ENCODE measurements at places on chromosomes 7 and 10.

- no peak for DNase-seq
Observed at GRCh38 chr10:47009215-47009838, 98.1 kb downstream of the PTPN20 start.

- DNase-seq: no peak
Observed at GRCh38 chr7:10724449-10724848, 249.2 kb upstream of the PHF14 start.

DNA sequence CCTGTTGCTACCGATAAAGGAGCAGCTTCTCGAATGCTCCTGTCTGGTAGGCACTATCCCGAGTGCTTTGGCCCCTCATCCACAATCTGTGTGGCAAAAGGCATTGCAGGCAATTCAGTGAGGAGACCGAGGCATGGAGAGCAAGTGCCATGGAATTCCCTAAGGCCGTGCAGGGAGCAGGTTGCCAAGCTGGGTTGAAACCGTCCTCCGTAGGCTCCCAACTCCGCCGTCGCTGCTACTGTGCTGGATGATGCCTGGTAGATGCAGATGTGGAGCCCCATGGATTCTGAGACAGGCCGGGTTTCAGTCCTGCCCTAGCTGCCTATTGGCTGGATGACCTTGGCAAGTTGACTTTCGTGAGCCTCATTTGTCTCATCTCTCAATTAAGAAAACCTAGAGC, 85.3 kb downstream of the EGFR start:
- no peak for DNase-seq

DNA sequence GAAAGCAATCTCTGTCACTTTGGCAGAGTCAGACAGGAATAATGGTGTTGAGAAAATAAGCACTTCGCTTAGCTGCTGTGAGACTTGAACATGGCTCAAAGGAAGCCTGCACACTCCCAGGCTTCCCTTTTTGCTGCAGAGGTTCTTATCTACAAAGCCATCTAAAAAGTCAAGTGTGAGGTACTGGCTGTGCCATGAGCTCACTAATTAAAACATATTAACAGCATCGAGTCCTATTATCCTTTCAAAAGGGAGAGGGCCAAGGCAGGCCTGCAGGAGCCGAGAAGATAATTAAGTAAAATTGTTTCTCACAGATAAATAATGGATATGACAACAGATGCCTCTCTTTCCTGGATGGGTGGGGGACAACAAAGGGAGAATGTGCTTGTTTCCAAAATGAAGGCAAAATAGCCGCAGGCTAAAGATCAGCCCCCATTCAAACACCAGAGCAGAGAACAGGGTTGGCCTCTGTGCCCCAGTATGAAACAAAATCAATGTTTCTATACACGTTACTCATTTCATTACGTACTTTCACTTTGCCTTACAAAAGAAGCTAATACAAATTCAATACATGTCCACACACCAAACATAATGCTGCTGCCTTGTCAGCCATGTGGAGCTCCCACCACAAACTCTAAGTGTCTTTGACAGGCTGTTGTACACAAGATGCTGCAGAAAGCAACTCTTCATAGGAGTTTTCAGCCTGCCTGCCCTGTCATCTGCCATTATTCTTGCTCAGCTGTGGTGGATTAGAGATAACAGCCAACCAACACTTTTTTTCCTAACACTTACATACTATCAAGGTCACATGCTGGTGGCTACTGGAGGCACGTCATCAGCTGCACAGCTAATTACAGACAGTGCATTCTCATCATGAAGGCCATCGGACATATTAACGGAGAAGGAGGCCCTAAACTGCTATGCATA, 55.3 kb downstream of the ELAPOR2 start:
- no peak for DNase-seq

DNA sequence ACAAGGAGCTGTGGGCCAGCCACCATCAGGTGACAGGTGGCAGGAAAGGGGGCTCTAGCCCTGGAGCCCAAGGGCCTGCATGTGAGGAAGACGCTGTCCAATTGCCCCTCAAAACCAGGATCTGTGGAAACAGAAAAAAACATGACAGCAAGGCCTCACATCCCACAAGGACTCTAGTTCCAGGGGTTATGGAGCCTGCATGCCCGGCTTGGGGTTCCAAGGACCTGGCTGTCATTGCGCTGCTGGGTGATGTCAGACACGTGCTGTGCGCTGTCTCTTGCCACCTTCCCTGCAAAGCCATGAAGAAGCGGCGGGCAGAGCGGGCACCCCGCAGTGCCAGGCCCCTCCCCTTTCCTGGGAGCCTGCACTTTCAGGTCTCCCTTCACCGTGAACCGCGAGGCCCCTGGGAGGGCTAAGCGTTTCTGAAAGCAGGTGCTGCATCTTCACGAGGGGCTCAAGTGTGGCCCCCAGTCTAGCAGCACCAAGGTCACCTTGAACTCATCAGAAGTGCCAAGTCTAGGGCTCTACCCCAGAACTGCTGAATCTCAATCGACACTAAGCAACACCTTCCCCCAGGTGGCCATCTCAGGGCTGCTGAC, 15.1 kb upstream of the CRYGN start:
- no peak for DNase-seq

- DNase-seq: no peak
Observed at GRCh38 chr10:132833421-132834111, 47.6 kb upstream of the NKX6-2 start.

DNA sequence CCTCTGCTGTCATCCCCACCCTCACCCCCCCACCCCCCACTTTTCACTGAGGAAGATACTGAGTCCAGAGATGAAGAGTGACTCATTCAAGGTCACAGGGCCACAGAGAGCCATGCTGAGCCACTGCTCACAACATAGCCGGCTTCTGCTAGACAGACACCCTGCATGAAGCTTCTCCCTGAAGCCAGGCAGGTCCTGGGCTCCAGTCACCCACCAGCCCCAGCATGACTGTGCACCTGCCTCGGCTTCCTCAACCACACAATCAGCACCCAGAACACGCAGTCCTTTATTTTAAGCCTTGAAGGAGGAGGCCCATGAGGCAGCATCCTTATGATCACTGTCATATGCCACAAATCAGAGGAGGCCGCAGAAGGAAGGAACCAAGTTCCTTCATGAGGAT, 19.2 kb upstream of the PRKAG2 start:
- peak; percentile 14 for DNase-seq

DNA sequence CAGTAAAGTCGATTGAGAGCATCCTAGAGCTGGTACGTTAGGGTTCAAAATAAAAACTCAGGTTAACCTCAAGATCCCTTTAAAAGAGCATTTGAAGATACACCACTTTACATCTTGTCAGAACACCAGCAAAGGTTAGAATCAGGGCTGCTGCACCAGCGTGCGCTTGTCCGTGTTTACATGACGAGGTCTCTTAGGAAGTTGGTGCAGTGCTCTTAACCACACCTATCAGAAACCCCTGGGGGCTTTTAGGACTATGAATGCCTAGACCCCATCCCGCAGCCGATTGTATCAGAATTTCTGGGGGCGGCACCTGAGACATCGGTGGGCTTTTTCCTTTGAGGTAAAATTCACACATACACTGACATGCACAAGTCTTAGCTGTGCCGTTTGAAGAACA, 97.6 kb downstream of the ZMYND11 start:
- no peak for DNase-seq

DNA sequence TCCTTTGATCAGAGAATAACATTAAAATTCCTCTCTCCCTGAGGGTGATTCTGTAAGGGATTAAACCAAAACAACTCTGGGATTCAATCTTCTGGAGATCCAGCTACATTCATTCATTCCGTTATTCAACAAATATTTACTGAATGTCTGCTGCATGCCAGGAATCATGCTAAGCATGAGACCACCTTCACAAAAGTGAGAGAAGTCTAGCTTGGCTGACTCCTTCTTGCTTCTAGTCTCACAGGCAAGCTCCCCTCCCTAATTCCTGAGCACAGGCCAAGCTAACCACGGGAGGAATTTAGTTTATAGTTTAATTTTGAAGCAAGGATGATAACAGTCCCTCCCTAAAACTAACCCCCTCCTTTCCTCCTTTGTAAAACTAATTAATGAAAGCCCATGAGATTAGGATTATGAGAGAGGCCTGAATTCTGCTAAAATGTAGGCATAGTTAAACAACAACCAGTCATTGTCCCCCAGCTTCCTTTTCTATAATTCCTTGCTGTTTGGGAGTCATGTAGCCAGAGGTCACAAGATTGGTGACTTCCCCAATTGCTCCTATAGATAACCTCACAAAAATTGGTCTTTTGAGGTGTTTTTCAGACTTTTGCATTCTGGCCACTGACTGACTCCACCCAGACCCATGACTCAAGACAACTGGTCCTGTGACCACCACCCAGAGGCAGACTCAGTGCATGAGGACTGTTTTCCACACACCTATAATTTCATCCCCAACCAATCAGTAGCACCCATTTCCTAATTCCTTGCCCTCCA, 113.5 kb downstream of the ITGB8 start:
- peak; percentile 79 for DNase-seq

- DNase-seq: peak; percentile 40
Observed at GRCh38 chr7:128427289-128427891, 17.6 kb upstream of the IMPDH1 start.

- DNase-seq: no peak
Observed at GRCh38 chr7:77284616-77285015, 85.0 kb upstream of the FGL2 start.

DNA sequence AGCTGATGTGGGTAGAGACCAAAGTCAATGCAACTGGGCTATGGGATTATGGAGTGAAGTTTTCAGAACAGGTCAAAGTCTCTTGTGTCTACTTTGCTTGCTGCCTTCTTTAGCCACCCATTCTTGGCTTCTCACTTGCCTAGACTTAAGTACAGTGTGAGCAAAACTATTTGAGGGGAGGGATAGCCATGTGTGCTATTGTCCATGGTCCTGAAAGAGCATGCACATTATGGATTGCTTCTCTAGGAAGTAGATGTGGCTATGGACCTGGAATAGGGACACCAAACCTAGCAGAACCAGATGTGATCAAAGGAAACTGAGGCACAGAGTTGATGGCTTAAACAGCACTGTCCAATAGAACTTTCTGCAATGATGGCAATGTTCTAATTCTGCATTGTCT, 81.9 kb upstream of the ZNF800 start:
- no peak for DNase-seq

GRCh38 chr10:78972160-78972946, 96.4 kb upstream of the ZMIZ1 start:
- peak; percentile 63 for DNase-seq

GRCh38 chr10:14483417-14483816, 152.7 kb upstream of the FRMD4A start:
- no peak for DNase-seq

DNA sequence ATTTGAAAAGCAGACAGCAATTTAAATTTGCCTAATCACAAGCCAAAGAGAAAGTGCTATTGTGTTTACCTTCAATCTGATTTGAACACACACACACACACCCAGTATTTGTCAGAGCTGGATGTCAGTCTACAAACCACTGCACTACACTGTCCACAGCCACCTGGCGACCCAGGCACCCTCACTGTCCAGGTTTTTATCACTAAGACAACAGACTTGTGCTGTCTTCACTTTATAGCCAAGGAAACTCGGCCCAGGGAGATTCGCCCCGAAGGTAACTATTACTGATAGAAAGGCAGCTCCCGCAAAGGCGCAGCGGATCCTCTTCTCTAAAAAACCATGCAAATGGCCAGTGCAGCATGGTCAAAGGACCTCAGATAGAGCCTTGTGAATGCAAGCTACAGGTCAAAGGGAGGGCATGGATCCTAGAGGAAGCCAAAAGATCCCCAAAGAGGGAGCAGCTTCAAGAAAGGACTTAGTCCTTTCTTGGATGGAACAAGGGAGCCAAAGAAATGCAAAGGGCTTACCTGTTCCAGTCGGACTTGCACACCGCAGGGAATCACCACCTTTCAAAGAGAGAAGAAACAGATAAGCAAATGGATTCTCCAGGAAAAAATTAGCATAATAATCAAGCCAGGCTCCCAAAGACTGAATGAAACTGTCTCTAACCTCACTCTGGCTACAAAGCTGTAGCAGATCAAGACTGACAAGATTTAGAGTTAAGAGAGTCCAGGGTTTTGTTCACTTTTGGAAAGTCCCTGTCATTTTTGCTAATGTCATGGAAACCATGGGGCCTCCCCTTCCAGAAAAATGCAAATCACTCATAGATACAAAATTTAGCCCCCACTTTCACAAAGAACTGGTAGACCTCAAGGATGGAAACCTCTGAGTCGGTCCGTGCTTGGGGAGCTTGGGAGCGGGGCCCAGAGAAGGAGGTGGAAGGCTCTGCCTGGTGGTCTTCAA, 101.1 kb downstream of the TNS3 start:
- DNase-seq: peak; percentile 16

- no peak for DNase-seq
Observed at GRCh38 chr7:139505563-139505962, 17.9 kb upstream of the CLEC2L start.

GRCh38 chr10:114167985-114168384, 6.0 kb downstream of the CCDC186 start:
- DNase-seq: no peak

DNA sequence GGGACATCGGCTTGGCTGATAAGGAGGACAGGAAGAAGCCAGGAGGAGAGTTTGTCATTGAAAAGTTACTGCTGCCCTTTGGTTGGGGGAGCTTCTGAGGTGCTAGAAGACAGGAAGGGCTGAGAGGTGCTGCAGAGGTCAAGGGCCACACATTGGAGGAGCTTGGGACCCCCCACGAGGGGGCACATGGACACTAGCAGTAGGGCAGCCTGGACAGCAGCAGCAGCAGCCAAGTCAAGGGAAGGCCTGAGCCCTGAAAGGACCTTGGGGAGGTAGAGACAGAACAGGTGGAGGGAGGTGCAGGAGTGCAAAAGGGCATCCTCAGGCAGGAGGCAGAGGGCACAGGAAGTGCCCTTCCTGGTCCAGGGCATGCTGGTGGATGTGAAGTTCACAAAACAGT, 439.7 kb upstream of the IGFBP3 start:
- DNase-seq: no peak

GRCh38 chr7:86720306-86720705, 76.6 kb downstream of the GRM3 start:
- no peak for DNase-seq

DNA sequence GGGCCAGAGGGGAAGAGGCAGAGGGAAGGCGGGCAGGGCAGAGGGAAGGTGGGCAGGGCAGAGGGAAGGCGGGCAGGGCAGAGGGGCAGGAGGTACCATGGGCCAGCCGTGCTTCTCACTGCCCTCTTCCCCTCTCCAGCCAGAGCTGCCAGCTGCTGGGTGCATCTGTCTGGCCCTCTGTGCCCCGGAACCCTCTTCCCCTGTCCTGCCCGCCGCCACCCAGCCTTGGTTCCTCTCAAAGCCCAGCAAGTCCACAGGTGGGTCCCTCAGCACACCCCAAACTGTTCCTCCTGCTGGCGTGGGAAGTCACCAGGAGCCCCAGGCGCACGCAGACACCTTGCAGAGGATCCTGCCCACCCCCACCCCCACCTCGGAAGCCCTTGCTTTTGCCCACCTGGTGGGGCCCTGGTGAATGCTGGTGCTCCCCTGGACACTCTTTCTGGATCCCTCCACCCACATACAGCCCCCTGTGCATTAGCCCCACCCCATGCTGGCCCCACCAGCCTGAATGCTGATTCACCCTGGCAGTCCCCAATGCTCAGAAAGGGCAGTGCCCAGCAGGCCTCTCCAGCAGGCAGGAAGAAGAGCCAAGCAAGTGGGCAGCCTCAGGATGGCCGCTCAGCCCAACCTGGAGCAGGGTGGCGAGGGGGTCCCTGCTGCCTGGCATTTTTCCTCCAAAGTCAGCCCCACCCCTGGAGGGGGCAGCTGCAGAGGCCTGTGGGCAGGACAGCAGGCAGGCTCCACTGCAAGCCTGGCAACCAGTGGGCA, 1.9 kb upstream of the PWWP2B start:
- peak; percentile 39 for DNase-seq

Measured in CD14-positive monocyte (primary cell).